Activated gamma-delta T cell (primary cell): ENCODE measurements at places on chromosomes 3 and 15.

DNA sequence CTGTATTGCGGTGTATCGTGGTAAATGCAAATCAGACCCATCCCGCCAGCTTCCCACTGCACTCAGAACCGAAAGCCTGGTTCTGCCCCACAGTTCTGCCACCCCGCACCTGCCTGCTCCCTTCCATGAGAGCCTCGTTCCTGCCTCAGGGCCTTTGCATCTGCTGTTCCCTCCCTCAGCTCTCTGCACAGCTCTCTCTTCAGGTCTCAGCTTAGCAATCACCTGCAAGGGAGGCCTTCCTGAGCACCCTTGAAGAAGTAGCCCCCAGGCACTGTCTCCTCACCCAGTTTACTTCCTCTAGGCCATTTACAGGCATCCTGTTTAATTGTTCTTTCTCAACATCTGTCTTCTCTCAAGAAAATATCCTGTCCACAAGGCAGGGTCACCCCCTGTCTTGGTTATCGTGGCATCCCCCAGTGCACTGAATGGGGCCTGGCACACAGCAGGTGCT, 13.3 kb upstream of the IQSEC1 start:
- DNase-seq: no peak

- DNase-seq: no peak
Observed at GRCh38 chr3:162489853-162490252, 993.2 kb downstream of the OTOL1 start.

- no peak for DNase-seq
Observed at GRCh38 chr3:37765591-37766488, 95.8 kb upstream of the CTDSPL start.

DNA sequence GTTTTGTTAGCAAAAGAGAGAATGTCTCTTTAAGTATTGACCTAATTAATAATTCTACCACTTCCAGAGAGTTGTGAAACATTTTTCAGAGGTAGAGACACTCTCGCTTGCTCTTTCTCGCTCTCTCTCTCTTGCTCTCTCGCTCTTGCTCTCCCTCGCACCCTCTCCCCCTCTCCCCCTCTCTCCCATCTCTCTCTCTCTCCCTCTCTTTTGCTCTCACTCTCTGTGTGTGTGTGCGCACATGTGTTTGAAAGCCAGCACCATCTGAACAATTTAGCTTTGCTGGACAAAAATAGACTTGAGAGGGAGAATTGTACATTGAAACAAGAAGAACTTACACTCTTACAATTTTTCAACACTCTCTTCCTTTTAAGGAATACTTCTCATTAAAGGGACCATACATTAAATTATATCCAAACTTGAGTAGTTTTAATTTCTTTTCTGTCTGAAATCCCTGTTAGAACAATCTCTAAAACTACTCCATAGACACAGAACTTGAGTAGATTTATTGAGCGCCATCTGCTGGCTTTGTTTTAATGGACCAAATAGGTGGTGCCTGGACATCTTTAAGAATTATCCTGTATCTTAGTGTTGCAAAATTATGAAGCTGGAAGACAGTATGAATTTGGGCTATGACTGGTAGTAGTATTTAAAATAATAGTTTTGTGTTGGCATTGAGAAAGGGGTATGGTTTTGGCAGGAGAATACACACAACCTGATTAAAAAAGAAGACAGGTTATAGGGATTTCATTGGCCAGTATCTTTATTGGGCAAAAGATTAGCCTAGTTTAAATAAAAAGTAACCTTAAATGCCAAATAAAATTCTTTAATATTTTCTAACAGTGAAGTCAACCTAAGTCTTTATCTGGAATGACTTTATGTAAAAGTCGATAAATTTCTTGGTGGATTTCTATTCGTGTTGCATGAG, 124.6 kb downstream of the AKAP13 start:
- no peak for DNase-seq

DNA sequence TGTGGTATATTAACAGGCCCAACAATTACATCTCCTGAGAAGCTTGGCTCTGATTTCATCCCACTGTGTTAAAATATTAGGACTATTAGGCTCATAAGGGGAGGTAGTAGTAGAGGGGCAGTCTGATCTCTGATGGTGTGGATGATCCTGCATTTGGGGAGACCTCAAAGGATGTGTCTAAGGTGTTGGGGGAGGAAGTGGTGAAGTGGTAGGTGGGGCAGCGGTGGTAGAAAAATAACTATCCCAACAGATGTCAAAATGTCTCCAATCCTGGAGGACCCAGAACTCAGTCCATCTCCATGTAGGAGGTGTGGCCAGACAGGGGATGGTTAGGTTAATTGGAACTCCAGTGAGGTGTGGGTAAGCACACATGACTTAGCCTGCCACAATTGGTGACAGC, 10.4 kb upstream of the IQCF6 start:
- DNase-seq: no peak

- DNase-seq: no peak
Observed at GRCh38 chr3:154431043-154431442, 1.1 kb upstream of the GPR149 start.

DNA sequence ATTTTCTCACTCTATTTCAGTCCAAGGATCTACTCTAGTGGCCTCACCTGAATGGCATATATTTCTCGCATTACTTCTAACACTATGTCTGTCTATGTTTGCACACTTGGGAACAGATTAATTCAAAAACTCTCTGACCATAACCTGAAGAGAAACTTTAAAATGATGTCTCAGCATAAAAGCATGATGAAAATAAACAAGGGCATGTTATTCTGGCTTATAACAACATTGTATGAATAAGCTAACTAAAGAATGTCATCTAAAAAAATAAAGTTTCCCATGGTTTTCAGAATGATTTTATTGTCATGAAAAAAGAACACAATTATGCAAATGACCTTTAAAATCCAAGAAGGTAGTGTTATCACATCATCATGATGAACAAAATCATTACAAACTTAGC, 85.5 kb upstream of the ROBO2 start:
- DNase-seq: no peak

- no peak for DNase-seq
Observed at GRCh38 chr3:72932416-72932815, 44.6 kb downstream of the GXYLT2 start.

- no peak for DNase-seq
Observed at GRCh38 chr3:16886303-16886683, 1.5 kb downstream of the PLCL2 start.

DNA sequence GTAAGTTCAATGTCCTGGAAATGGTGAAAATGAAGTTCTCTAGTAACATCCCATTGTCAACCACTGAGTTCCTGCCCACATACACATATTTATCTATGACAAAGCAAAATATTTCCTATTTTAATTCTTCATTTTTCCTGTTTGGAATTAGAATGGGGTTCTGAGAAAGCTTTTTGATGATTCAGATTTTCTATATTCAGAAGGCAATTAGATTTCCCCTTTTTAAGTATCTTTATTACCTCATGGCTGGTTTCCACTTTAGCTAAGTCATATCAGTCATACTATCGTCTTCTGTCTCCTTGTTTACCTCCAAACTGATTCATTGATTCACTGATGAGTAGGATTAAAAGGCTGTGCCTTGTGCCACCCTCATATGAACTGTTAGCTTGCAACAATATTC, 17.9 kb downstream of the ETFA start:
- no peak for DNase-seq

DNA sequence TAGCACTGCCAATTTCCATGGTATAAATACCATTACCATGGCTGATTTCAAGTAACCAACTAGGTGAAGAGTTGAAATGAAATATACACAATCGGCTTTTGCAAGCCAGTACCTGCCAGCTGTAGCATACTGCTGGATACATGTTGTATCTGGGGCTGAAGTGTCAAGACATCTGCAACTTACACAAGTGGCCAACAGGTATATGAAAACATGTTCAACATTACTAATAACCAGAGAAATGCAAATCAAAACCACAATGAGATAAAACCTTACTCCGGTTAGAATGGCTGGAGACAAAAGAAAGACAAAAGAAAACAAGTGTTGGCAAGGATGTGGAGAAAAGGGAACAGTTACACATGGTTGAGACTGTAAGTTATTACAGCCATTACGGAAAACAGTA, 11.6 kb downstream of the ATOSA start:
- DNase-seq: no peak

- DNase-seq: no peak
Observed at GRCh38 chr3:134542287-134542958, 56.6 kb downstream of the CEP63 start.

GRCh38 chr3:107373896-107374295, 3.3 kb upstream of the CCDC54 start:
- no peak for DNase-seq

DNA sequence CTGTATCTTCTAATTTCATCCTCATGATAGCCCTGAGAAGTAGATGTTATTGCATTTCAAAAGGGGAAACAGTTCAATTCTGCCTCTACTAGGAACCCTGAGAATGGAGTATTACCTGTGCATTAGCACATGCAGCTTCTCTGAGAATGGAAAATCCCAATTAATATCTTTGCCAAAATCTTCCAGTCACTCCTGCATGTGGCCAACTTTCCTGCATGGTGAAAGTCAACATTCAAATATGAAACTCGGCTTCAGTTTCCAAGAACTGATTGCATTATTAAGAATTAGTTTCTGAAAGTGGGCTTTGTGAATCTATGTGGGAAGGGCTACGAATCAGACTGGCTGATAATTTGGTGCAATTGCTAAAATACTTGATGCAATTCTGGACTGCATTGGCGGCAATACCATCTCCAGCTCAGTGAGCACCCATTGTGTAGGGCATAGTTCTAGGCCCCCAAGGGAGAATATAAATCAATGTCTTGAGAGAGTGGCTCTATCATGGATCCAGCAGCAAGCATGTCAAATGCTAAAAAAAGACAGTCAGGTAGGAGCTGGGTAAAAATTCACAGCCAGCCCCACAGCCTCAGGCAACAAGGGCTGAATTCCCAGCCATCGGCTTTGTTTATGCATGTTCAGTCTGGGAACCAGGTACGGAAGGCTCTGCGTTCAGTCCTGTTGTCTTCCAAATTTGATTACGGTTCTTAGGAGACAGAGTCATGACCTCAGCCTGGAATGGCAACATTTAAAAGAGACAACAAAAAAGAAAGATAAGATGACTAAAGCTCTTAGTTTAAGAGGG, 18.8 kb upstream of the BCL6 start:
- DNase-seq: no peak

DNA sequence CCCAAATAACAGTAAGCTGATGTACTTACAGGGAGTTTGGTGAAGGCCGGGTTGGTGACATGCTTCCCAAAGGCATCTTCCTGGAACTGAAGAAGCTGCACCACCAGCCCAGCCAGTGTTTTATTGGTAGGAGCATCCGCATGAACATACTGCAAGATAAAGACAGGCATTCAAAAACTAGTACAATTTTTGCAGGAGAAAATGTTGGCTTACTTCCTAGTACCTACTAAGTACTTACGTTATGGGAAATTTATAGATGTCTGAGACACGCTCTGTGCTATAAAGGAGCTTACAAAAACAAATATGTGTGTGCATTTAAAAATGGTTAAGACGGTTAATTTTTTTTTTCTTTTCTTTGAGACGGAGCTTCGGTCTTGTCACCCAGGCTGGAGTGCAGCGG, 8.9 kb downstream of the SMARCC1 start:
- DNase-seq: no peak

- no peak for DNase-seq
Observed at GRCh38 chr3:65545429-65545828, 493.3 kb downstream of the MAGI1 start.

GRCh38 chr3:183555541-183556081, at the start of gene KLHL6:
Gene KLHL6 (minus strand): TSS chr3:183555706. CDS start chr3:183555653, 53 bp downstream.
- peak; percentile 23 for DNase-seq

- DNase-seq: no peak
Observed at GRCh38 chr15:96362755-96363651, 32.5 kb downstream of the NR2F2 start.

GRCh38 chr3:56763233-56763632, 38.5 kb downstream of the ARHGEF3 start:
- DNase-seq: no peak

GRCh38 chr3:2094941-2095340, 3.7 kb upstream of the CNTN4 start:
- DNase-seq: no peak

DNA sequence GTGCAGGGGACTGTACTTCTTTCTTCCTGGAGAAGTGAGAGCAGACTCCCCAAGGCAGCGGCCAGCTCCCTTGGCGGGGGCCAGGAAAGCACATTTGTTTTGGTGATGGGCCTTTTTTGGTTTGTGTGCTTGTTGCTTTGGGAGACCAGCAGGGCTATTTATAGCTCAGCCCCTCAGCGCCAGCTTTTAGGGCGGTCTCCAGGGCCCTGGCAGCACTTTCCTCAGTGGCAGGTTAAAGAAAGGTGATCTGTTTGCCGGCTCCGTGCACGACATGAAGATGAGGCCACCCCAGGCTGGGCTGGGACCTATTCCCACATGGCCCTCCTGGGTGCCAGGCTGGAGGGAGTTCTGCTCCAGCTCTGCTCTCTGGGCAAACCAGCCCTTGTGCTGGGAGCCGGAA, 21.8 kb downstream of the SLC6A11 start:
- DNase-seq: no peak

DNA sequence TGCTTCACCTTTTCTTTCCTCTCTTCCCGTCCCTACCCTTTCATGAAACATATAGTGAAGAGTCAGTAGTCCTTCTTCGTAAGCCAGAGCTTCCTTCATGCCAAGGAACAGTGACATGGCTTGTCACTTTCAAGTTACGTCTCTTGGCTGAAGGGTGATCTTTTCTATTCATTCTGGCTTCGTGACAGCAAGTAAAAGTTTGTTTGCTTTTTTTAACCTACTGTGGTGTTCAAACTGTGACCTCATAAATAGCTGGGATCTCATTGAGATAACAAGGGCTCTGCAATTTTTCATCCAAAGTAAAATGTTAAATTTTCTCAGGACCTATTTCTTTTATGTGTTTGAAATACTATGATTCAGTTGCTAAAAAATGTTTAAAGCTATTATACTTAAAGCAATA, 10.5 kb downstream of the CDIN1 start:
- DNase-seq: no peak

DNA sequence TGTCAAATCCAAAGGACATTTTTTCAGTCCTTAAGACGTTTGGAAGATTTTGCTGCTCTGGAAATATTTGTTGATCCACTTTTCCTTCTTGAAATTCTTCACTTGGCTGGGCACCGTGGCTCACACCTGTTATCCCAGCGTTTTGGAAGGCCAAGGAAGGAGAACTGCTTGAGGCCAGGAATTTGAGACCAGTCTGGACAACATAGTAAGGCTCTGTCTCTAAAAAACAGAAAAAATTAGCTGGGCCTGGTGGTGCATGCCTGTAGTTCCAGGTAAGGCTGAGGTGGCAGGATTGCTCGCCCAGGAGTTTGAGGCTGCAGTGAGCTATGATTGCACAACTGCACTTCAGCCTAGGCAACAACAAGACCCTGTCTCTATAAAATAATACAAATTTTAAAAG, 173.9 kb upstream of the MITF start:
- no peak for DNase-seq

GRCh38 chr15:100972975-100973350, 53.8 kb downstream of the LRRK1 start:
- DNase-seq: no peak

- DNase-seq: no peak
Observed at GRCh38 chr3:179526482-179526881, 36.2 kb upstream of the ACTL6A start.

DNA sequence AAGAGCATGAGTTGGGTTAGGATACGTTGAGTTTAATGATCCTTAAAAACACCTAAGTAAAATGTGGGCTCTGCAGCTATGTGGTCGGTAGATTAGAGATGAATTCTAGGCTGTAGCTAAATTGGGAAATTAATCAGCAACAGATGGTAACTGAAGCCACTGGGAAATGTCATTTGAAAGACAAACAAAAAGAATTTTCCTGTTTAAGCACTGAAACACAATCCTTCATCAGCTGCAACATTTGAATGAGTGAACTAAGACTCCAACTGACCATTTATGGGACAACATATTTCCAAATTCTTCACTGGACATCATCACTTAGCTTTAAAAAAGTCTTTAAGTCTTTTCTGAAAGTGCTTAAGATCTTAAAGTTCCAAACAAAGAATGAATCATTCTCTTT, 226.9 kb downstream of the ZNF385D start:
- DNase-seq: no peak
